Renal cortical epithelial cell (primary cell): ENCODE measurements at places on chromosomes 5 and 9.
A peak's percentile ranks its signal among the peaks of the same experiment; 100 is the strongest.

DNA sequence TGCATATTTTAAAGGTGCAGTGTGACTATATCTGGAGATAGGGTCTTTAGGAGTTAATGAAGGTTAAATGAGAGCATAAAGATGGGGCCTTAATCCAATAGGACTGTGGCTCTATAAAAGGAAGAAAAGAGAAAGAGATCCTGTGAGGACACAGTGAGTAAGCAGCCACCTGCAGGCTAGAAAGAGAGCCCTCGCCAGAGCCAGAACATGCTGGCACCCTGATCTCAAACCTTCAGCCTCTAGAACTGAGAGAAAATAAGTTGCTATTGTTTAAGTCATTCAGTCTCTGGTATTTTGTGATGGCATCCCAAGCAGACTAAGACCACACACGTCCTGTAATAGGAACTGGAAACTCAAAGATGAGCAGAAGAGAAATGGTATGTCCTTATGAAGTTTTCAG, 41.0 kb downstream of the RNF180 start:
- DNase-seq = peak; percentile 4

- no peak for DNase-seq
Measured at GRCh38 chr5:108623826-108624225, 123.9 kb upstream of the FER start.

DNA sequence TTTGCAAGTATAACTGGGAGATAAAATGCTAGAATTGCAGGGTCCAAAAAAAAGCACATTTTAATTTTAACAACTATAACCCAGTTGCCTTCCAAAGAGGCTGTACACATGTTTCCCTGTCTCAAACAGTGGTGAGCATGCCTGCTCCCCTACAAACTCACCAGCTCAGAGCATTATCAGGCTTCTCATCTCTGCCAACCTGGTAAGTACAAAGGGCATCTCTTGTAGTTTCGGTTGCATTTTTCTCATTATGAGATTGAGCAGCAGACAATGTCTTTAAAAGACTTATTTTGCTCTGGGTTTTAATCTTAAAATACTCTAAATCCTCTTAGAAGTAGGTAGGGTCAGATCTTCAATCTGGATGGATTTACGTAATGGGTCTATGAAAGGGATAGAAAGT, 107.1 kb upstream of the MSX2 start:
- DNase-seq = no peak

GRCh38 chr5:61298066-61298465, 34.0 kb upstream of the ZSWIM6 start:
- DNase-seq = no peak

DNA sequence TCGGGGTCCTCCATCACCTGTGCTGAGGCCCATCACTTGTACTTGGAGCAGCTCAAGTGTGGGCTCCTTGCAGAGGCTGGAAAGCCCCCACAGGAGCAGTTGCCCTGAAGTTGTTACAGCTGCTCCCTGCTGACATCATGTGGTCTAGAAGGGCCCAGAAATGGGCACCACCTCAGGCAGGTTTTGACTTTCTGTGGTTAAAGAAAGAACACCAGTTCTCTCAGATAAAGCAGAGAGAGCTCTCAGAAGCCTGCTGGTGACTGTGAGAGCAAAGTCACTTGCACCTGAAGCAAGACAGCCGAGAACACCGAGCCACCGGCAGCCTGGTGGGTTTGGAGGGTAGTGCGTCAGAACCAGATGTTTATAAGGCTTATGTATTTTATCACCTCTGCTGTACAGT, 70.4 kb downstream of the MVB12B start:
- DNase-seq = no peak

- DNase-seq = peak; percentile 98
Measured at GRCh38 chr9:95822583-95823431, 52.7 kb upstream of the ERCC6L2 start.

DNA sequence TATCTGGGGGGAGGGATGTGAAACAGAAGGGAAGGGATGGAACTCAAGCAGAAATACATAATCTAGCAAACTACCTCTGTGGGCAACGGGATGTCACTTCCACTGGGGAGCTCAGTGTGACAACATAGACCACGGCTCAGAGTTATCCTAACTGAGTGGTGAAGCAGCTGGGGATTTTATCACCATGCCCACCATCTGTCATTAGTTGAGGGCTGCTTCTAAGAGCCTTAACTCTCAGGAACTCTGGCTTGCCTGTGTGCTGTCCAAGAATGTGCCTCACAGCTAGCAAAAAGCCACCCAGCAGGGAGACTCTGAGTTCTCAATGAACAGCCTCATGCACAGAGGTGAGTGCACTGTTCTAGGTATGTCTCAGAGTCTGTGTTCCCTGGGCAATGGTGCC, 90.6 kb upstream of the CXCL14 start:
- no peak for DNase-seq

DNA sequence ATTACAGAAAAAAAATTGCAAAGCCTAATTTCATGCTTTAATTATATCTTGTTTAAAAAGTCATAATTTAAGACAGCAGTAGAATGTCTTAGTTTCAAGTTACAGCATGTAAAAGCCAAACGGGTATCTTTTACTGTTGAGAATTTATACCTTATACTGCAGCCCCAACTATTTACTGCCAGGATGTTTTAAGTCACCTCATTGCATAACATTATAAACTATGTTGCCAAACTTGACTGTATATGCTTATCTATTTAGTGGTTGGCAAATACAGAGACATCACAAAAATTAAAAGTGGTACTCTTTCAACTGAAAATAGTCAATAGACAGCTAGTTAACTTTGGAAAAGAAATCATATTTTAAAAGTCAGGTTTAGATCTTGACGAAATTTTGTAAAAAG, 119.5 kb downstream of the EDIL3 start:
- DNase-seq = no peak

- DNase-seq = no peak
Measured at GRCh38 chr9:107378006-107378405, 94.9 kb downstream of the RAD23B start.

DNA sequence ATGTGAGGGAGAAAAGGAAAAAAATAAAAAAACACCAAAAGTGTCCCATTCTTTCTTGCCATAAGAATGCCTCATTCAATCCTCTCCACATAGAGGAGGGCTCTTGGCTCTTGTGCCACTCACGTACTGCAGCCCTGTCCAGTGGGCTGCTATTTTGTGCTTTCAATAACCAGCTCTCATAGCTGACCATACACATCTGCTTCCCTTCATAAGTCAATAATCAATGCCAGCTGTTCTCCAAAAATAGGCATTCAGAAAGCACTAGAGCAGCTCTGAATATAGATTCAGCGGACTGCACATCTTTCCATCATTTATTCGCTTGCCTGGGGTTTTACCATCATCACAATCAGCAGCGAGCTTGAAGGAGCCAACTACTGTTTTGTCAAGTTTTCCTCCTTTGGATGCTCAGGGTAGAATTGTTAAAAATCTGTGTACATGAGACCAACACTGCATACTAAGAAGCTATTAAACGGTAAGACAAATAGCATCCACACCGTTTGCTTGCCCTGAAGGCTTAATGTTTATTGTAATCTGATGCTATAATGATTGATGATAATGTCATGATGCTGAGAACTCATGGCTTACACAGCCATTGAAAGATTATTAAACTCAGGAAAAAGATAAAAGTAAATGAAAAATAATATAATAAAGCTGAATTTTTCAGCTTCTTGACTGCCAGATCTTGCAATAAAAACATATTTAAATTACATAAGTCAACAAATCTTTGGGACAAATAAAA, 80.0 kb downstream of the OXCT1 start:
- DNase-seq = no peak
